ENCODE measurements at places on chromosomes 2 and 18. TPM values are rescaled to one million over a fixed set of nuclear protein-coding genes. Genes with fewer than 3 reads are reported as not detected.

Gene TP53I3
- 52.8 TPM for polyA plus RNA-seq

Gene ZNF512
- 81.4 TPM for polyA plus RNA-seq

Gene MSH6
- 115 TPM for polyA plus RNA-seq

Gene CAPN14
- polyA plus RNA-seq: 0.06 TPM

Gene C18orf54
- 10.4 TPM for polyA plus RNA-seq

Gene LIPG
- polyA plus RNA-seq: 46.6 TPM

Gene VWA3B
- 0.67 TPM for polyA plus RNA-seq

Gene ACSL3
- polyA plus RNA-seq: 70.1 TPM

Gene ALK
- 0.11 TPM for polyA plus RNA-seq

Gene SCN7A
- 14.0 TPM for polyA plus RNA-seq

- no peak for DNase-seq
Measured at GRCh38 chr18:51543658-51544155, 346.2 kb upstream of the MEX3C start.

- no peak for DNase-seq
Measured at GRCh38 chr2:29963972-29964570, 42.7 kb upstream of the ALK start.

GRCh38 chr18:72830109-72830508 is 37.7 kb downstream of the NETO1 start:
- DNase-seq: peak; percentile 15

- no peak for DNase-seq
Measured at GRCh38 chr2:12504443-12504842, 212.3 kb upstream of the TRIB2 start.

DNA sequence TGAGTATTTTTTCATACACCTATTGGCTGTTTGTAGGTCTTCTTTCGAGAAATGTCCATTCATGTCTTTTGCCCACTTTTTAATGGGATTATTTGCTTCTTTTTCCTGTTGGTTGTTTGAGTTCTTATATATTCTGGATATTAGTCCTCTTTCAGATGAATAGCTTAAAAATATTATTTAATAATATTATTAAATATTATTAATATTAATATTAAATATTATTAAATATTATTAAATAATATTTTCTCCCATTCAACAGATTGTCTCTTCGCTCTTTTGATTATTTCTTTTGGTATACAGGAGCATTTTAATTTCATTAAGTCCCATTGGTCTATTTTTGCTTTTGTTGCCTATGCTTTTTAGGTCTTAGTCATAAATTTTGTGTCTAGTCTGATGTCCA is 361.9 kb downstream of the TSN start:
- no peak for DNase-seq

DNA sequence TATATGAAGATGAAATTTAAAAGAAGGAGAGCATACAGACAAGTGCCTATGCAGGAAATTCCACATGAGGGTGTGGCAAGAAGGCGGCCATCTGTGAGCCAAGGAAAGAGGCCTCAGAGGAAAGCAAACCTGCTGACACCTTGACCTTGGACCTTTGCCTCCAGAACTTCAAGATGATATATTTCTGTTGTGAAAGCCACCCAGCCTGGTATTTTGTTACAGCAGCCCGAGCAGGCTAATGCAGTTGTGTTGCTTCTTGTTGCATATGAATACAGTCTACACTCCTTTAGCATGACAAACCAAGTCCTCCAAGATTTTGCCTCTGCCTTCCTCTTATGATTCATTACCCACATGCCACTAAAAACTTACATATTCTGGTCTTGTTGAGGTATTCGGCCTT is 374.8 kb upstream of the TRIB2 start:
- DNase-seq: no peak

DNA sequence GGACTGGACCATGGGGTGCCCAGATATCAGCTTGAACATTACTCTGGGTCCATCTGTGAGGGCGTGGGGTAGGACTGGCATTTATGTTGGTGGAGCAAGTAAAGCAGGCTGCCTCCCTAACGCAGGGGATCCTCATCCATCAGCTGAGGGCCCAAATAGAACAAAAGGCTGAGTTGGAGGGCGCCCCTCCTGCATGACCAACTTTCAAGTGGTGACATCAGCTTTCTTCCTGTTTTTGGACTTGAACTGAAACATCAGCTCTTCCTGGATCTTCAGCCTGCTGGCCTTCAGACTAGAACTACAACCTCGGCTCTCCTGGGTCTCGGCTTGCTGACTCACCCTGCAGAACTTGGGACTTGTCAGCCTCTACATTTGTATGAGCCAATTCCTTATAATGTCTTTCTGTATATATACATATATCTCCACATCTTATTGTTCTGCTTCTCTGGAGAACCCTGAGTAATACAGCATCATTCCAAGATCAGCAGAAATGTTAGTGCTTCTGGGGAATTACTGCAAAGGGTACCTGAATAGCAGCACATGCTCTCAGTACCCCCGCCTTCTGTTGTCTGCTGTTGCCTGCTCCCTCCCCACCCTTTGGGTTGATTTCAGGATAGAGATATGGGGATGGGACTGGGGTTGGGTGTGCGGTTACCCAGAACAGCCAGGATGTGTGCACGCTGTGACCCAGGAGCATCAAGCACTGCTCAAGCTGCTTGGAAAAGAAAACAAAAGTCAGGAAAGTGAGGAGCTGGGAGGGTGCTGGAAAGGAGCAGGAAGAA is 20.0 kb downstream of the TMEM127 start:
- DNase-seq: no peak

DNA sequence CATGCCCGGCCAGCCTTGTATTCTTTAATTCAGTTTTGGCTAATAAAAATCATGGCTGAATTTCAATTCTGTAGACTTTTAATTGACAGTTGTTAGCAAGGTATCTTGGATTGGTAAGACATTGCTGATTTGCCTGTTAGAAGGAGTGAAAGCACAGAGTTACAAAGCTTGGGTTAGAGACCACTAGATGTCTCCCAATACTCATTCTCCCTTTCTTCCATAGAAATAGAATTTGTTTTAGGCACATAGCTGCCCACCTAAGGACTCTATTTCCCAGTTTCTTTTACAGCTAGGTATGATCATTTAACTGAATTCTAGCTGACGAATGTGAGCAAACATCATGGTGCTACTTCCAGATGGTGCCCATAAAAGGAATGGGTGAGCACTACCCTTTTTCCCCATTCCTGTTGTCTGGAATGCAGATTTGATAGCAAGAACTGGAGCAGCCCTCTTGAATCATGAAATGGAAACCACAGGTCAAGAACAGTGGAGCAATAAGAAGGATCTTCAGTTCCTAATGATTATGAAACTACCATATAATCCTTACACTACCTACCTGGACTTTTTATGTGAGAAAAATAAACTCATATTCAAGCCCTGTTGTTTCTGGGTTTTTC is 17.5 kb downstream of the PECR start:
- DNase-seq: no peak

- no peak for DNase-seq
Measured at GRCh38 chr2:1925928-1926327, 181.6 kb upstream of the PXDN start.

GRCh38 chr18:39751161-39751560 is 2185.6 kb upstream of the CELF4 start:
- no peak for DNase-seq

DNA sequence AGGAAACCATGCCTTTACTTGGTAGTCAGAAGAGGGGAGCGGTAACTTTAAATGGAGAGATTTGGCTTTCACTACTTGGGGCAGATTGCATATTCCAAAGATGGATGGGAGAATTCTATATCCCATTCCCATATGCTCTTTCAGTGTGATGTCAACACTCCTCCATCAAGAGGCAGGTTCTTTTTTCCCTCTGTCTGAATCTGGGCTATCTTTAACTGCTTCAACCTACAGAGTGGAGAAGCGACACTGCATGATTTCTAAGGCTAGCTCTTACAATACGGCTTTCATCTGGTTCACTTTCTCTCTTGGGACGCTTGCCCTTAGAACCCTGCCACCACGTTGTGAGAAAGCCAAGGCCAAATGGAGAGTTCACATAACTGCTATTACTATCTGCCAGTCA is 34.4 kb downstream of the SKA1 start:
- no peak for DNase-seq

DNA sequence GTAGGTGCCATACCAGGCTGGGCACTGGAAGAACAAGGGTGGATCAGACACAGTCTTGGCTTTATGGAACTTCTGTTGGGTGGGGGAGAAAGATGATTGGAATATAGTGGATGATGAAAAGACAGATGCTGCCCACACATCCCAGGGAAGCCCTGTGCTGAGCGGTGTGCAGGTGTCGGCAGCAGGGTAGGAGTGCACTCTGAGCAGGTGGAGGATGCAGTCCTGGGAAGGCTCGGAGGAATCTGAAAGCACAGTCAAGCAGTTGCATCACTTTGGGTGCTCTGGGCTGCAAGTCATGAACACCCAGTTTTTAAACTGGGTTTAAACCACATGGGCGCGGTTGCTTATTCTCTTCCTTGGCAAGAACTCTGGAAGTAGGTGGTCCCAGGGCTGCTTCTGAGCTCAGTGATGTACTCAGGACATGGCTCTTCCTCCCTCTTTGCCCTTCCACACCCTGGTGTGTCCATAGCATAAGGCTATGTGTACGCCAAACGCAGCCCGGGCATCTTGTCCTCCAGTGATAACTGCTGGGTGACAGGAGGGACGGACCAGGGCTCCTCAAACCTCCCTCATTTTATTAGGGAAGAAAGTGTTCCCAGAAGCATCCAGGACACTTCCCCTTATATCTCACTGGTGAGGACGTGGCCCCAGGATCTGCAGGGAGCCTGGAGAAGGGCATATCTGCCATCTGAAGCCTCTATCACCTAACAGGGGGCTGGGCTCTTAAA is 84.0 kb downstream of the SH3RF3 start:
- DNase-seq: no peak

DNA sequence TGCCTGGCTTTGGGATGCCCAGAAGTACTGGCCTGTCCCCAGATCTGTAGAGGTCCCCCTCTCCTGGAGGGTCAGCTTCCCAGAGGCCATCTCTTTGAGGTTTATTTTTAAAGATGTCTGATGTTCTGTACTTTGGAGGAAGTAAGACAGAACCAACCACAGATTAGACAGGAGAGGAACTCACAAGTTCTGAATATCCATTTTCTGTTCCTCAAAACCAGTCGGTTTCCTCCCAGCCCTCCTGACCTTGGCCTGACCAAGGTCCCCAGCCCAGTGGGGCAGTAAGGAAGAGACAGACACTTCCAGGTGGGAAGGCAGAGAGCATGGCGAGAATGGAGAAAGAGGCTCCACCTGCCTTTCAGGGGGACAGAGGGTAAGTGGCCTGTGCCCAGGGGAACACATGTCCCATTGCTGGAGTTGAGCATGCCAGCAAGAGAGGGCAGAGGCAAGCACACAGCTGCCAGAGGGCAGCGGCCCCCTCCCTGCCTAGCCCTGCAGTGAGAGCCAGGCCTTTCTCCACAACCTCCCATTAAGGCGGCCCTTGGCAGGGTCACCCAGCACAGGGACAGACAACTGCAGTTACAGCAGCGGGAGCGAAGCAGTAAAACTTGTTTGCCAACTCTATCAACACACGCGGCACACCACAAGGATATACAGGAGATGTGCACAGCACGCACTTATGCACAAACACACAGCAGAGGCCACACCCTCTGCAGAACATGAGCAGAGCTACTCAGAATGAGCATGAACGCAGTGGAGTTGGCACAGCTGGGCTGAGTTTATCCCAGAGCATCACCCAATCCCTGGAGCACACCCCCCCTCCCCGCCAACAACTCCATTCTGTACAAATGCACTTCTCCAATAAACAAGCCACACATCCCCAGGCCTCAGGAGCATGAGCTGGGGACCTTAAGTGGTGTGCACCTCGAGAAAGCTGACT is 18.5 kb upstream of the SEMA4C start:
- DNase-seq: no peak
